Uterus (tissue), 4 donors: ENCODE measurements at places on chromosomes 7 and 10.
A peak's percentile ranks its signal among the peaks of the same experiment; 100 is the strongest.

GRCh38 chr10:79181698-79182521, 113.1 kb downstream of the ZMIZ1 start:
- H3K36me3 ChIP-seq: no peaks in the 10 kb centered on the region
- peaks cover 62% of the 10 kb centered on the region for H3K4me1 ChIP-seq
- H3K27ac ChIP-seq: peak overlapping the region; percentile 78
- no peaks in the 10 kb centered on the region for H3K27me3 ChIP-seq
- DNase-seq: no peak
- no peak overlapping the region for H3K4me3 ChIP-seq

DNA sequence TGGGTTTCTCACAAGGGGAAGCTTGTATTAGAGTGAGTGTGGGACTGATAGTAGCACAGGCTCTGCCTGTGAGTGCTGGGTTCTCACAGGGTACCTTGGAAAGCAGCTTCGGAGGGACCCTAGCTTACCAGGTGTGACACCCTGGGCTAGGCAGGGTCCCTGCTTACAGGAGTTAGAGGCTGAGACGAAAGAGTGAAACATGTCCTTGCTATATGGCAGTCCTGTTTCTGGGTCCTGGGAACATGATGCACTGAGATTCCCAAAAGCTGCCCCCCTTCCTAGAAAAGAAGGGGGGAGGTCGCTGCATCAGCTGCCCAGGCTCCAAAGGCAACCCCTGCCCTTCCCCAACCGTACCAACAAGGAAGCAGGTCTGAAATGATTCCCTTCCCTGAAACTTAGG, 6.3 kb upstream of the ARHGAP22 start:
- no peak overlapping the region for H3K4me3 ChIP-seq
- DNase-seq: no peak
- no peaks in the 10 kb centered on the region for H3K36me3 ChIP-seq
- no peak overlapping the region for H3K27ac ChIP-seq
- no peaks in the 10 kb centered on the region for H3K4me1 ChIP-seq
- H3K27me3 ChIP-seq: no peaks in the 10 kb centered on the region

- no peaks in the 10 kb centered on the region for H3K36me3 ChIP-seq
- H3K4me1 ChIP-seq: no peaks in the 10 kb centered on the region
- no peaks in the 10 kb centered on the region for H3K27me3 ChIP-seq
- DNase-seq: no peak
These were observed 160.9 kb downstream of the PLXDC2 start for GRCh38 chr10:19977097-19977521.

DNA sequence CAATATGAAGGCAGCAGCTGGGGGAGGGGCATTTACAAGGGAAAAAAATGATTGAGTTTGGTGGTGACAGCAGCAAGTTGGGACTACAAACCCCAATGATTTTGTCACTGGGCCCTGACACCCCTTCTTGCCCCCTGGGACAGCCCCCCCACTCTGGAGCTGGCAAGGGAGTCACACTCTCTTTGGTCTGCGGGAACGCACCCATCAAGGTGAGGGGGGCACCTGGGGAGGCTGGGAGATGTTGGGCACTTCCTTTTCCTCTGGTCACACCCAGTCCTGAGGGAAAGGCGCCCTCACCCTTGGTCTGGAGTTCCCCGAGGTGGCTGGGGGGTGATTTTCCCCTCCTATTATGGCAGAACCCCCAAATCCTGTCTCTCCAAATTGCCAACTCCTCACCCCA, 24.4 kb downstream of the EPHB4 start:
- no peak overlapping the region for H3K4me3 ChIP-seq
- H3K36me3 ChIP-seq: no peaks in the 10 kb centered on the region
- DNase-seq: peak; percentile 37

DNA sequence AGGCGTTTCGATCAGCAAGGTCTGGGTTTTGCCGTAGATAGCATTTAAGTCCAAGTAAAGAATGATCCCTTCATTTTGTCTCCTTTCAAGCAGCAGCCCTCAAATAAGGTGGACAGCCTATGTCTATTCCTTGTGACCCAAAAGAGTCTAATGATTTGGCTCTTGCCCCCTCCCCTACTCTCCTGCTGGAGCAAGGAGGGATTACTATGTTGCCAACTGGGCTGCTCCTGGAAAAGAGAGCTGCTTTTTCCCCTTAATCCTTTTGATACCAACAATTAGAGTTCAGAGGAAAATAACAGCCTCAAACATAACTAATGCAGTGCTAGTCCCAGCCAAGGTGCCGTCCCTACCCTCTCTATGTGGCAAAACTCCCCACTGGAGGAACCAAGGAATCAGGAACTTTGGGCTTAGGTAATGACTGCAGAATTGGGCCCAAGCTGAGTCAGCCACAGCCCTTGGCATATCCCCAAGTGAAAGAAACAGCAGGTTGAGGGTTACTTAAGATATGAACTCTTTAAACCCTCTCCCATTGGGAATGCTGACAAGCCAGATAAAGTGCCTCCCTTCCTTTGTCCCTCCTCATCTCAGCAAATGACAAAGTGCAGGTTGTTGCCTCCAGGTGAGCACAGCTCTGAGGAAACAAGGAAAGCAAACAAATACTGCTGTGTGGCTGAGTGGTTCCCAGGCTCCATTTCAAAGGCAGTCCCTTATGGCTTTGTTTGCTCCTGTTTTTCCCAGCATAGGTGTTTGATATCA, 643.7 kb downstream of the INHBA start:
- H3K27me3 ChIP-seq: no peaks in the 10 kb centered on the region
- H3K36me3 ChIP-seq: no peaks in the 10 kb centered on the region
- H3K27ac ChIP-seq: no peak overlapping the region
- DNase-seq: no peak
